Psoas muscle (tissue), 8 donors: ENCODE measurements at places on chromosomes 4 and X.

DNA sequence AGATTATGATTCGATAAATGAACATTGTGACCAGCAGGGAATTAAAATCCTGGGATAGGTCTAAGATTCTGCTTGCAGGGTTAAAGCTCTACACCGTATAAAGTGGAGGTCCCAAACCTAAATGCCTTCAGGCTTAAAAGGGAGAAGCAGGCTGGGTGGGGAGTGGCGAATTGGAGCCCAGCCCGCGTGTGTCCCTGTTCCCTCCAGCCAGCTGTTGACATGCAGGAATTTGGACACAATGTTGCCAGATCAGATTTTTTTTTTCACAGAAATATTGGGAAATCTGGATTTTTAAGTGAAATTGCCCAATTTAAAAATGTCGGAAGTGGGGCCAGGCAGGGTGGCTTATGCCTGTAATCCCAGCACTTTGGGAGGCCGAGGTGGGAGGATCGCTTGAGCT is 60.5 kb downstream of the ELF4 start:
- peak; percentile 74 for DNase-seq

GRCh38 chrX:149807747-149808458 is 26.2 kb downstream of the MAGEA9 start:
- DNase-seq, result no peak

GRCh38 chr4:102825261-102826091 is 1.9 kb downstream of the UBE2D3 start:
- no peak for DNase-seq

DNA sequence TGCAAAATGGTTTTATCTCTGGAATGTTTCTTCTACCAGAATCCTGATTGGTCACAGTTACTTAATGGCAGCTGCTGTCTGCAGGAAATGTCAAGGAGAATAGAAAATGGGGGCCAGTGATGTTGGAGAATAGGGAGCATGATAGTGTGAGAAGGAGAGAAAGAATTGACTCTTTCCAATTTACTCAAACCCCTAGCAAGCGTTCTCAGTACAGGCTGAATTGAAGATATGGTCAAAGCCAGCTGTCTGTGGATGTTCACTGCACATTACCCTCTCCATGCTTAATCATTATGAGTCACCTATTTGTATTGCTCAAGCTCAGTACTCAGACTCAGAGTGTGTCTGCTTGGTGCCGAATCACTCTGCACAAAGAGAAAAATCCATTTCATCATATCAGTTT is 57.8 kb upstream of the FAM47B start:
- DNase-seq, result no peak

DNA sequence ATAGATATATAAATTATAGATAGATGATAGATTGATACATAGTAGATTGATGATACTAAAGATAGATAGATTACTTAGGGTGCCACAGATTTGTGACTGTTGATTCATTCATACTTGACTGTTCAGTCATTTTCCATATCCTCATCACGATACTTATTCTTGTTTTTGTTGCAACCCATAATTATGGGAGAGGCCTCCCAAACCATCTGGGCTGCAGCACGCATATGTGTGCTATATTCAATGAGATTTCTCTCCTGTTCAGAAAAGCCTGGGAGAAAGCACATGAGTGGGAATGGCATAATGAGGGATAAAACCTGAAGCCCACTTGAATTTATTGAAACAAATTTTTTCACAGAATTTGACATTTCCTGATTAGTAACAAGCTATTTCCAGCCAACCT is 346.4 kb upstream of the PRKX start:
- no peak for DNase-seq

GRCh38 chr4:97548943-97549583 is 594.2 kb downstream of the STPG2 start:
- no peak for DNase-seq
